ENCODE measurements at places on chromosomes 1 and 21.

DNA sequence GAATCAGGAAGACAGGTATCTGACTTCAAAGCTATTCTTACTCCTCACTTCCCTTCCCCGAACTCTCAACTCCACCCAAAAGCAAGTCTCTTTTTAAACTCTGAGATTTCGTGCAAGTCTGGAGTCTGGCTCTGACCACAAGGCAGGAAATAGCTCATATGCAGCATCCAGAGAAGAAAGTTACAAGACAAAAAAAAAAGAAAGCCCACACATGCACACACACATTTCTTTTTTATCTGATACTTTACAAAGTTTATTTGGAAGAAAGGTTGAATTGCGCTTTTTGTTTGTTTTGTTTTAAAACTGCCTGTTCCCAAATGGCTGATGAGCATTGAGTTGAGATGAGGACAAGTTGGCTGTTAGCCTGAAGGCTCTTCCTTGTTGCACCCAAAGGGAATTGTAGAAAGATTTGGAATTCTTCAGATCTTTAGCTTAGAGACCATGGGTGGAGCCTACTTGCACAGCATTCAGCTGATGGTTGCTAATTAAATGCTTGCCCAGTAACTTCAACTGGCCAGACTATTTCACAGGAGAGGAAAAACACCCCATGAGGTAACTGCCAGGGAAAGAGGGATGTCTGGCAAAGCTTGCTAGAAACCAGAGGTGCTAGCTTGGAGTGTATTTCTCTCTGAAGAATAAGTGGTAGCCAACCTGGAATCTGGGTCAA is 490.3 kb downstream of the TTLL7 start:
- DNase-seq: peak; percentile 13

- peak; percentile 15 for DNase-seq
Observed at GRCh38 chr1:109906160-109906838, 4.3 kb upstream of the CSF1 start.

DNA sequence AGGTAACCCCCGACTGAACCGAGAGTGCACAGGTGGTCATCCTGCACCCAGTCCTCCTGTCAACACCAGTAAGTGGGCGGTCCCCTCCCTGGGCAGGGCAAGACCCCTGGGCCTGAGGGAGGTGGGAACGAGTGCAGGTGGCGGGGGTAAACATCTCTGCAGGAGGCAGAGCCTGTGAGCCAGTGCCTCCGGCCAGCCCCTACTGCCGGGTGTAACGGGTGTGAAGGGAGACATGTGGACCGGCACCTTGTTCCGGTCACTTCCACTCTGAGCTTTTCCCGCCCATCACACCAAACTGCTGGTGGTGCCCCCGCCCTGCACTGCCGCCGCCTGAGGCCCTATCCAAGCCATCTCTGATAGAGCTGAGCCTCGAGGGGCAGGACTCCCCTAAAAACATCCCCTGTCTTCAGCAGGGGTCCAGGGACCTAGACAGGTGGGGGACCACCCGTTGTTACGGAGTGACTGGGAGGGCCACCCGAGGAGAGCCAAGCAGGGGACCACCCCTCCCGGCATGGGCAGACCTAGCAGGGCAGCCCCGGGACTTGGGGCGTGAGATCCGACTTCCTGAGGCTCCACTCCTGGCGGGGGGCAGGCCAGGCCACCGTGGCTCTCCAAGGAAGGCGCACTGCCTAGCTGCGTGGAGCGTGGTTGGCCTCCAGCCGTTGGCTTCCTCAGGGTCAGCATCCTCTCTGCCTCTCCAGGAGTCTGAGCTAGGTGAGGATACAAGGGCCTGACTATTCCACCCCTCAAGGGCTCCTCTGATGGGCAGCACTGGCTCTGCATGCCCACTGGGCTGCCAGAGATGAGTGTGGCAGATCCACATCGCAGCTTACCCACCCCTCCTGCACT is 43.8 kb upstream of the LBR start:
- DNase-seq: no peak

DNA sequence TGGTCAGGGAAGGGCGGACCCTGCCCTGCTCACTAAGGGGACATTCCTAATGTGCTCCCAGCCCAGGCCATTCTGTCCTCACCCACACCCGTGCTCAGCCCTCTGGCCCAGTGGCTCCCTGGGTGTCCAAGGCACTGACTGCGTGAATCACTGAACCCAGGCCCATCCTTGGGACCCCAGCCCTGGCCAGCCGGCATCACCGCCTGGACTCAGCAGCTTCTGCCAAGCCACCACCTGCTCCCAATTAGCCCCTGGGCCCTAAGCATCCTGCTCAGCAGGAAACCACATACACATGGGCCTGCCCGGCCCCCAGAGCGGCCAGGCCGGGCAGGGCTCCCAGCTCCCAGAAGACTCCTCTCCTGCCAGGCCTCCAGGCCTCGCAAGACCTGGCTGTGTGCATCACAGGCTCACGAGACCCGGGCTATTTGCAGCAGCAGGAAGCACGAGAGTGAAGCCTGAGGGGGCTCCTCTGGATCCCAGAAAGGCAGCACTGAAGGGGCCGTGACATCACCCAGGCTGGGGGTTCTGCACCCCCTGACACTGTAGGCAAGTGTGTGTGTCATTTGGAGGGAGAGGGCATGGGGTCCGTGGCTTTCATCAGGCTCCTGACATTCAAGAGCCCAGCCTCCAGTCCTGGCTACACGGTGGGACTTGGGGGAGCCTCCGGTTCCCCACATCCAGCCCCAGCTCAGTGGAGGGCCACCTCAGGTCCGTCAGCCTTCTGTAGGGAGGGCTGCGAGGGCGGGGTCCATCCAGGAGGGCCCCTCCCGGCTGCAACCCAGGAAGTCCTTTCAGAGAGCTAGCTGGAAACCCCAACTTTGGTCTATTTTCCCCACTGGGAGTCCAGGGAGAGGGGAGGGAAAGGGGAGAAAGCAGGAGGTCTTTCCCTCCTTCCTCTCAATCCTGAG is 1.6 kb downstream of the MFAP2 start:
- no peak for DNase-seq

GRCh38 chr21:41295721-41296254 is 20.8 kb upstream of the FAM3B start:
- no peak for DNase-seq

DNA sequence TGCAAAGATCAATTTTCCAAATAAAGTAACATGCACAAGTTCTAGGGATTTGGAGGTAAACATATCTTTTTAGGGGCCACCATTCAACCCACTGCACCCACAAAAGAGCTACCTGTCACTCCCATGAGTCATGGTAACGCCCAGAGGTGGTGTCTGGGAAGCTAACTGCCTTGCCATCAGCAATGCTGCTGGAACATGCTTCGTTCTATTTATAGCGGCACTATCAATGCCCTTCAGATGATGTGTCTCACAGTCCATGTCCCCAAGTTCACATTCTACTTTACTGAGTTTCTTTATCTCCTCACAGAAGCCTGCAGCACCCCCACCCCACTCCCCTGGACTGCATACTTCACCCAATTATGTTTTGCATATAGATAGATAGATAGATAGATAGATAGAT is 95.4 kb downstream of the LPAR3 start:
- DNase-seq: no peak

DNA sequence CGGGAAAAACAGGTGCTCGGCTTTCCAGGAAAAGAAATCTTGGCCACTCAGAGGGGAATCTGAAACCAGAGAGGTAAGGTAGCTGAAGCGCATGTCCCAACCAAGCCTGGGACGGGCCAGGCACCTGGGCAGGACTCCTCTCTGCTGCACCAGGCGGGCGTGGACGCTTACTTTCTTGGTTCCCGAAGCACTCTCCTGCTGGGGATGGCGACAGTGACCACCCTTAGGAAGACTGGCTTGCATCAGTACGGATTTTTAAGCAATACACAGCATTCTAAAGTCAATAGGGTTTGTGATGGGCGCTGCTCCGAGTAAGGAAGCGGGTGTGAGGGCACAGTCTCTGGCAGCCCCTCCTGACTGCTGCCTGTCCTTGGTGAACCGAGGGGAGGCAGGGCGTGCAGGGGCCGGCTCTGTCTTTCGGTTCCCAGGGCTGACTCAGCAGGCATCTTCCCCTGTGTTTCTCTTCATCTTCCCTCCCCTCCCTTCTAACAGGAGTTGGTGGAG is 74.9 kb upstream of the ANGPTL1 start:
- DNase-seq: no peak

- DNase-seq: no peak
Observed at GRCh38 chr1:33294071-33295010, 26.6 kb downstream of the A3GALT2 start.

GRCh38 chr1:246435421-246436041 is 71.5 kb downstream of the SMYD3 start:
- no peak for DNase-seq

GRCh38 chr1:29865051-29865450 is 628.7 kb downstream of the PTPRU start:
- no peak for DNase-seq

- DNase-seq: no peak
Observed at GRCh38 chr1:41532206-41532975, 47.9 kb upstream of the EDN2 start.

GRCh38 chr1:25797939-25798338 is 2.1 kb upstream of the SELENON start:
- no peak for DNase-seq

DNA sequence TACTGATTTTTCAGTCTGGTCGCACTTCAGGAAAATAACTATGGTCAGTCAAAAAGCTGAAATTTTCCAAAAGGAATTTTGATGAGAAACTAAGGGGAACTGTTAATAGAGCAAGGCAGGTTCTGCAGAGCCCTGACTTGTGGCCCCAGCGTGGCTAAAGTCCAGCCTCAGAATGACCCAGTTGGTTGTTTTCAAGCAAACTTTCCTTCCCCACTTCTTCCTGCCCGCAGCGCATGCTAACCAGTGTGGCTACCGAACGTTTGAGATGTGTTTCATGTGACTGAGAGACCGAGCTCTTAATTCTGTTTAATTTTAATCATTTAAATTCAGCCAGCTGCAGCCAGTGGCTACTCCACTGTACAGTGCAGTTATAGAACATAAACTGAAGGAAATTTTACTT is 6.2 kb upstream of the IL10RB start:
- no peak for DNase-seq

DNA sequence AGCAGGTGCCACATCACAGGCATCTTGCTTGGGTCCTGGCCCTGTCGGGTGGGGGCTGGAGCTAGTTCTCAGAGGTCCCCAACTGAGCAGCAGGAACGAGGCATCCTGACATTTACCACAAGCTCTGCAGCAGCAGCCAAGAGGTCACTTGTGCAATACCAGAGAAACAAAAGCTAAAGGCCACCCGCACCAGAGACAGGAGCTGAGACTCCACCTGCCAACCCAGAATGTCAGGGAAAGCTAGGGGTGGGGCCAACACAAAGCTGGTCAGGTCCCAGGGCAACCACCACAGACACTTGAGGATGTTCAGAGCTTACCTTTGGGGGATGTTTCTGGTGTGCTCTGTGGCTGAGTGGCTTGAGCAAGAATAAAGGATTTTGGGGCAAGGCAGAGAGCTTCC is 13.6 kb upstream of the SYT6 start:
- no peak for DNase-seq

DNA sequence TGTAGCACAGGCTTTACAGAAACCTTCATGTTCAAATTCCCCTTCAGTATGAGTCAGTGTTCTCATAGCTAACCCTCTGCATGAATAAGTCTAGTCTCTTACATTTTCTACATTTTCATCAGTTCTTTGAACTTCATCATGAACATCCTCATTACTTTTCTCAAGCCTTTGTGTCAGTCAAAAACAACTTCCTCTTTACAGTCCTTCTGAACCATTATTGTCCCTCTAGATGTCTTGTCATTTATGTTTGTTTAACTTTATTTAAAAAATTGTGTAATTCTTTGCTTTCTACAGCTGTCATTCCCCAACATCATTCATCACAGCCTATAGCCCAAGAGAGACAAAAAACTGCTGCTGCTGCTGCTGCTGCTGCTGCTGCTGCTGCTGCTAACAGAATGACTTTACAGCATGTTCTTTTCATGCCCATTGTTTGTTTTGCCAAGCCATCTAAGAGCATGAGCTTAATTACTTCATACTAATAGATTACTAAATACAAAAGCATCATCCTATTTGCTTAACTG is 133.1 kb downstream of the LRRC40 start:
- no peak for DNase-seq

DNA sequence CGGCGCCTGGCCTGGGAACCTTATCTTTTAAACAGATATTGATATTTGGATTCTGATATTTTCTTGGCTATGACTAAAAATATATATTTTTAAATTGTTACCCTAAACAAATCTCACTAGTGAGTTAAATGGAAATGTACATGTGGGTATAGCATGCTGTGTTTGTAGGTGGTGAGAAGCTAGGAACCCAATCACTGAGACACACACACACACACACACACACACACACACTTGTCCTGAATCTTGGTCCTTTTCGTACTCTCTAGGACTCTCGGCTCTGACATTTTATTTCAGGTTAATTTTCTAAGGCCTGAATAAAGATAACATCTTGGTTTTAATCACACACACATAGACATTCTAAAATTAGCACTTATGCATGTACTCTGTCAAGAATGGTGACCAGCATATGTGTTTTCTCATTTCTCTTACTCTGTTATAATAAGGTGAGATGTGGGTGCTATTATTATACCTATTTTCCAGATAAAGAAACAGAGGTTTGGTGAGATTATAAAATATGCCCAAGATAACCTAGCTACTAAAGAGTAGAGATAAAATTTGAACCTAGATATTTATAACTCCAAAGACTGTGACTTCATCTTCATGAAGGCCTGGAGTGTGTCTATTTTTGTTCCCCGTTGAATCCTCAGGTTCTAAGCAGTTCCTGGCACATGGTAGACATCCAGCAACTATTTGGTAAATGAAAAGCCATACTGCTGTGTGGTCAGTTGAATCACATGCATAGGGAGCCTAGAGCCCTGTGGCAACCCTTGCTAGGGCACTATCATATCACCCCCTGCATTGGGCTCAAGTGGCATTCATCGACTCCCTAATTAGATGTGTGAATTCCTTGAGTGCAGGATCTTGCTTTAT is 85.0 kb upstream of the RAB3GAP2 start:
- DNase-seq: no peak

DNA sequence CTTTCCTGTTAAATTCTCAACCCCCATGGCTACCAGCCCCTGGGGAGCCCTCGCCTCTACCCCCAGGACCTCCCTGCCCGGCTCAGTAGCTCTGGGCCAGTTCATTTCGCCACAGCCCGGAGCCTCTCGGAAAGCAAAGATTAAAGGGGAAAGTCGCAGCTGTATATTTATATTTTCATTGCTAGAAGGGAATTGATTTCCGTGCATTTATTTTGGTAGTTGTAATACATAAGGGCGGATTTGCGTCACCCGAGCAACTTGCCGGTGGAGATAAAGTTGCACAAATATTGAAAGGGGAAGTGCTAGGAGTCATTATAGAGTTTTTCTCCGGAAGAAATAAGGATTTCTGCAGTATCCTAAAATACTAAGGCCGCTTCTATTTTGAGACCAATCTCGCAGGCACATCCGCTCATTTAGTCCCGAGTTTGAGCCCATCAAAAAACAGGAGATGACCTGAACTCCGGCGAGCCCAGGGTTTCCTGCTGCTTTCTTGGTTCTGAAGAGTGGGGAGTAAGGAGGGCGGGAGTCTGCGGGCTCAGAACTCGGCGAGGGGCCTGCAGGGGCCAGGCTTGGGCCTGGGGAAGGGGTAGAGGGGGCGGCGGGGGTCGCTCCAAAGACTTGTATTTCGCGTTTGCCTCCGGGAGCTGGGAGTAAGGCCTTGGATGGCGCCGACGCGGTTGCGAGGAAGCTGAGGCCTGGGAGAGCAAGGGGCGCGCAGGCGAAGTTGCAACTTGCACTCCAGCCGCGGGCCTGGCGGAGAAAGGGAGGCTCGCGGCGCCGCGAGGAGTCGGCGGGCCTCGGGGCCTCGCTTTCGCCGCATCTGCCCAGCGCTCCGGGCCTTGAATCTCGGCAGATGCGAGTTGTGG is 2.5 kb upstream of the HLX start:
- DNase-seq: no peak
